ENCODE measurements at places on chromosomes 16 and 17.

GRCh38 chr16:77171745-77172635 lies 19.0 kb upstream of the MON1B start:
- DNase-seq = peak; percentile 83

- peak; percentile 41 for DNase-seq
Measured at GRCh38 chr16:12120217-12120981, 143.9 kb downstream of the SNX29 start.

DNA sequence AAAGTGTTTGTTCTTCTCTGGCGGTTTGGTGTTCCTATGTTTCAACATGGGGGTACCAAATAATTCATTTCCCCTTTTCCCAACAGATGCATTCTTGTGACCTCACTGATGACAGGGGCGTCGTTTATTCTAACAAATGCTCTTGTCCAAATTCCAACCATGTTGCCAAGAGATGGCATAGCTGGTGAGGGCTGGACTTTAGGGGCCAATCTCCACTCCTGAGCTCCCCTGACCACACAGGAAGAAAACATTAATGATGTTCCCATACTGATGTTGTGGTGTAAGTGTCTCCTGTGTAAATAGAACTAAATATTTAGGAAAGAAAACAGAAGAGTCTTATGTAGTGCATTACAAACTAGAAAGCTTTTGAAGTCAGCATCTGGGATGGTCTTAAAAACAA lies 431.6 kb downstream of the CDH13 start:
- no peak for DNase-seq

GRCh38 chr17:44872131-44872768 lies 24.6 kb downstream of the HIGD1B start:
- DNase-seq = no peak

DNA sequence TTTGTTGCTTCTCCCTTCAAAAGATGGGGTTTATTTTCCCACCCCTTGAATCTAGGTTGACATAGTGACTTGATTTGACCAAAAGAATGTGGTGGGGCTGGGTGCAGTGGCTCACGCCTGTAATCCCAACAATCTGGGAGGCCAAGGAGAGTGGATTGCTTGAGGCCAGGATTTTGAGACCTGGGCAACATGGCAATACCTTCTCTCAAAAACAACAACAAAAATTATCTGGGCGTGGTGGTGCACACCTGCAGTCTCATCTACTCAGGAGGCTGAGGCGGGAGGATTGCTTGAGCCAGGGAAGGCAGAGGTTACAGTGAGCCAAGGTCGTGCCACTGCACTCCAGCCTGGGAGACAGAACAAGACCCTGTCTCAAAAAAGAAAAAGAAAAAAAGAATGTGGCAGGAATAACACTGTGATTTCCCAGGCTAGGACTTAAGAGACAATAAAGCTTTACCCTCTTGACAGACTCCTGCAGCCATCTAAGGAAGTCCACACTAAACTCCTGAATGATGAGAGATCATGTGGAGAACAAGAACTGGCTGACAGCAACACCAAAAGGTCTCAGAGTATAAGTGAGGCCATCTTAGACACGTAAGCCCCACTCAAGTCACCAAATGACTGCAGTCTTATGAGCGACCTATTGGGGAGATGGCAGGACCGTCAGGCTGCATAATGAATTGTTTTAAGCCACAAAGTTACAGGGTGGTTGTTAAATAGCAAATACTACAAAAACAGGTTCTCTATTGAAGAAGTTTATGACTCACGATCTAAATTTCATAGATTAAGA lies 37.0 kb downstream of the FBXL20 start:
- no peak for DNase-seq

DNA sequence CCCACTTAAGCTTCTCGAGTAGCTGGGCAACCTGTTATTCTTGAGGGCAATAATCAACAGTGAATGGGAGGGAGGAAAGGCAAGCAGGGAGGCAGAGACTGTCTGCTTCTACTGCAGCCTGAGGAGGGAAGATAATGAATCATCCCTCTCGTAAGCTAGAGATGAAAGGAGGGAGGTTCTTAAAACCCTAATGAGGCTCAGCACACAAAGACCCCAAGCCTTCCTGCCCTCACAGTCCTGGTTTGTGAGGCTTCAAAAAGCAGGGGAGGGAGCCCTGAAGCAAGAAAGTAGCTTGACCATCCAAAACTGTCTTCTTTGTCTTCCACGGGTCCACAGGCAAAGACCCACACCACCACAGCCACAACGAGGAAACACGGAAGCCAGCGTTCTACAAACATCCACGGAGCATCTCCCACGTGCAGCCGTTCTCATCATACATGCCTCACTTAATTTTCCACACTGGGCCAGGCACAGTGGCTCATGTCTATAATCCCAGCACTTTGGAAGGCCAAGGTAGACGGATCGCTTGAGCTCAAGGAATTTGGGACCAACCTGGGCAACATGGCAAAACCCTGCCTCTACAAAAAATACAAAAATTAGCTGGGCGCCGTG lies 1.8 kb downstream of the PIK3R5 start:
- DNase-seq = no peak

DNA sequence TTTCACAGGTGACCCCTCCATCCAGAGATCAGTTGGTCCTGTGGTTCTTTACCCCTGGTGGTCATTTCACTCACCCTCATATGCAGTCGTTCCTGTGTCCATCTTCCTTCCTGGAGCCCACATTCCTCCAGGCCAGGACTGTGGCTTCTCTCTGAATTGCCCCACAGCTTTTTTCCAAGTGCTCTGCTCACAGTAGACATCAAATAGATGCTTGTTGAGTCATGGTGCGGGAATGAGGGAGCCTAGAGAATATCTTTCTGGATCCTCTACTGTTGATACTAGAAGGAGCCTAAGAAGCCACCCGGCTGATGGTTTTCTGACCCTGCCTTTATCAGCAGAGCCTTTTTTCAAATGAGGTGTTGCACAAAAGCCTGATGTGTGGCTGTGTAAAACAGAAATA lies 10.4 kb downstream of the USB1 start:
- peak; percentile 52 for DNase-seq

- DNase-seq = no peak
Measured at GRCh38 chr16:84449156-84450140, 55.0 kb downstream of the MEAK7 start.

DNA sequence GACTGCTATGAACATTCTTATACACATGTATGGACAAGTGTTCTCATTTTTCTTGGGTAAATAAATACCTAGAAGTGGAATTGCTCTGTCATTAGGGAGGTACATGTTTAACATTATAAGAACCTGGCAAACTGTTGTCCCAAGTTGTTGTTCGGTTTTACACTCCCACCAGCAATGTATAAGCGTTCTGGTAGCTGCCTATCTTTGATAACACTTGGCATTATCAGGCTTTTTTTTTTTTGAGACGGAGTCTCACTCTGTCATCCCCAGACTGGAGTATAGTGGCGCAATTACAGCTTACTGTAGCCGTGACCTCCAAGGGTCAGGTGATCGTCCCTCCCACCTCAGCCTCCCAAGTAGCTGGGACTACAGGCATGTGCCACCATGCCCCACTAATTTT lies 16.3 kb downstream of the ATAD5 start:
- no peak for DNase-seq

DNA sequence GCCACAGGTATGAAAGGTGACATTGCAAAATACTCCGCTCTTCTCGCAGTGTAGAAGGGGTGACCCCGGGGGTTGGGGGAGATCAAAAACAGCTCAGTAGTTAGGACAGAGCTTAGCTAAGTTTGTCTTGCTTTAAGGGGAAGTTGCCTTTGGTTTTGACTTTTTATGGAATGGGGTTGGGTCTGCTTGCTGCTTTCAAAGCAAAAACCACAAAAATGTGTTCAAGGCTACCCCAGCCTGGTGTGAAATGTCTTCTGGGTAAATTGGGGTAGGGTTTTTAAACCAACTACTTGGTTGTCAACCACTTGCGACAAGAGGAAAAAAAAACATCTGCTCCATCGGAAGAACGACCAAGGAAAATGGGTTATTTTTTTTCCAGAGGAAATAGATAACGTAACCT lies 6.2 kb downstream of the FUS start:
- DNase-seq = no peak

DNA sequence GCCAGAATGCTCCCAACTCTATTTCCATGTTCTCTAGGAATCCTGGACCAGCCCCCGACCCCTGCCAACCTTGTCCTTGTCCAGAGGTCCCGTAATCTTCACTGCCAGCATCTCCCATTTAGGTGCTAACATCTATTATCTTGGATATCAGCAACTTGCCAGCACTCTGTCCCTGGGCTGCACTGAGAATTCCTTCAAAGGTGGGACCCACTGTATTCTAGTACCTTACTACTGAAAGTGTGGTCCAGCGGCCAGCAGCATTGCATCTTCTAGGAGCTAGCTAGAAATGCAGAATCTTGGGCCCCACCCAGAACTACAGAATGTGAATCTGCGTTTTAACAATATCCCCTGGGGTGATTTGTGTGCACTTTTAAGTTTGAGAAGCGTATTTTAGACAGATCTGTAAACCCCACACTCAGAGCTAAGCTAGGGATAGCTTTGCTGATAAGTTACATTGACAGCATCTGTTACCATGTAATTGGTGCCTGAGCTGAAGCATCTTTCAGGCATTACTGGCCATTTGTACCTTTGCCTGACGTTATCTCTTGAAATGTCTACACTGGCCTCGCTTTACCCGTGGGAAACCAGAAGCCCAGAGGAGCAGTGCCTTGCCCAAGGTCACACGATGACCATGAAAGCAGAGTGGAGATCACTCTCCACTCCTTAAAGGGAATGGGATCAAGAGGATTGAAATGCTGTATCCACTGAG lies 8.3 kb downstream of the ABAT start:
- no peak for DNase-seq

GRCh38 chr17:83186226-83186625 lies 106.8 kb downstream of the METRNL start:
- no peak for DNase-seq
